ENCODE measurements at places on chromosomes 2 and 18.

DNA sequence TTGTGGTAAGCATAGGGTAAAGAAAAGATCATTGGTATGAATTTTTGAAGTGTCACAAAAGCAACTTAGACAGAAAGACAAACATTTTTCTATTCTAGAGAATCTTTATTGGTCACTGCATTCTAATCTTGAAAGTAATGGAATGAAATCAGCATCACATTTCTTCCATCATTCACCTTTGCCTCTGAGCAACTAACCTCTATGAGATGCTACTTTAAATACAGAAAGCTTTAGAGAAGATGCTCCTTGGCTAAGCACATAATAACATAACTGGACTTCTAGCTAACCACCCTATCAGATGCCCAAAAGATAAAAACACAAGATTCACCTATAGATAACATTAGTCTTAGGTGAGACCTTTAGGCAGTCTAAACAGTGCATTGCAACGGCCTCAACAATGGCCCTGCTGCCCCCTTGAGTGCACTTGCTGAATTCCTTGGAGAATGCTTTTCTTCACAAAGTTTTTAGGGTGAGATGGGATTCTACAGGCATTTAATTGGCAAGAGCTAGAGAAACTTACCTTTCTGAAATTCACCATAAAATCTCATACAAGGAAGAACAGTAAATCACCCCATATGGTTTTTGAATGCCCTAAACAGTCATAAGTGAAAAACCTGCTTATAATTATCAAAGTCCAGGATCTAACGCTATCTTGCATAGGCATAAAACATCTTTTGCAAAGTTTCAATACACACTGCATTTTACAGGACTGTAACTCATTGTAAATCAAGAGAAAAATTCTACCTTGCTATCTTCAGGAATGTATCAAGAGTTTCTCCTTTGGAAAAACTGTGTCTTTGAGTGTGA lies 791.3 kb upstream of the CHAC2 start:
- DNase-seq: no peak

DNA sequence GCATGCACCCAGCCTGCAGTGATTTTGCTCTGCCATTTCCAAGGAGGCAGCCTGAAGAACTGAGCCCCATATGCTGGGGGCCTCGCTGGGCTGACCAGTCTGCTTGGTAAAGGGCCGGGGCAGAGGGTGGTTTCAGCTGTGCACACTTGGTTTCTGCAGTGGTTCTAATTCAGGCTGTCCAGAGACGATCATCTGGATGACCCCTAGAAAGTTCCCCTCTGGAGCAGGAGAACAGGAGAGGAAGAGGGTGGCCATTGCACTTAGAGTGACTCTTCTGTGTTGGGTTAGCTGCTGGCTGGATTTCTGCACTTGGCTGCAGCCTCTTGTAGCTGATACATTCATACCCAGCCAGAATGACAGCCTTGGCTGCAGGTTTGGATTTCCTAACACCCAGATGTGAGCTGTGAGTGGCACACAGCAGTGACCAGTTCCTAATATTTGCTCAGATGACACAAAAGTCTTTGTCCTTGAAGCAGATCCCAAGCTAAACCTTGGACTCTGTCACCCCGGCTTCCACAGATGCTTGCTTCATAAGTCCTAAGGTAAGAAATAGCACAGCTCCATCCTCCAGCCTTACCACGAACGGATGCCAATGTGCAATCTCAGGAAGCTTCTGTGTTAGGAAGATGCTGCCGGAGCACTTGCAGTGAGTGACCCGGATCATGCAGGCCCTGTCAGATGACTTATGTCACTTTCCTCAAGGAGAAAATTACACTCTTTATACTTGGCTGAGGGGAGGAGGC lies 105.6 kb downstream of the HNRNPLL start:
- DNase-seq: no peak

DNA sequence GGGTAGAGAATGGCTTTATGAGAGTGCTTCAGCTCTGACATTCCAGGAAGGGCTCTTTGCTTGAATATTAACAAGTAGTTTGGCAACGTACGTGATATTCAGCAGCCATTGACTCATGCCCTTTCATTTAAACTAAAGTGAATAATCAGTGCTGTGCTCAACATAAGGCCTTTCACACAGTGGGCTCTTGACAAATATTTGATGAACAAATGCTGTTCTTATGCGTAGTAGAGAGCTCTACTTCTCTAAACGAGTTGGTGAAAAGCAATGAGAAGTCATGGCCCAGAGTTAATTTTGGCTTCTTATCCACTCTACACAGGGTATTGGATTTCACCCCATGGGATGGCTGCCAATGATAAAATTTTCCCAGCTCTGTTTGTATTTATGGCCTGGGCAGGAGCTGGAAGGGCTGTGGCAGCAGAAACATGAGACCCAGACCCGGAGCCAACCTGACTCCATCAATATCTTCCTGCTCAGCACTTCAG lies 338.9 kb downstream of the CCDC85A start:
- DNase-seq: no peak

DNA sequence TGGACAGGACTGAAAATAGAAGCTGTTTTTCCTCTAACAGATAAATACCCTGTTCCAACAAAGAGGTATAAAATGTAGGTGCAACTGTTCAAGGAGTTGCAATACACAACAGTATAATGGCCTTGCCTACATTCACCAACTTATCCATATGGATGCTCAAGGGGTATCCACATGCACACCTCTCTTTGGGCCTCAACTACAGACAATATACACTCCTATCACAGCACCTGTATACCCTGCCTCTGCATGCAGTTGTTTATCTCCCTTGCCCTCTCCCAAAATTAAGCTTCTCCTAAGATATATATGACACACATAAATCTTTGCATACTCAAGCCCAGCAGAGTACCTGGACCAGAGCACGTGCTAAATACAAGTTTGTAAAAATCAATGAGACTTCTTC lies 37.3 kb downstream of the DARS1 start:
- DNase-seq: no peak

- no peak for DNase-seq
Measured at GRCh38 chr2:26692897-26693849, 651 bp downstream of the KCNK3 start.
